ENCODE measurements at places on chromosomes 6 and 20.

- DNase-seq, result no peak
Measured at GRCh38 chr6:32945108-32945760, 4.4 kb upstream of the HLA-DMB start.

GRCh38 chr6:168791917-168792316, 350.9 kb downstream of the SMOC2 start:
- DNase-seq, result no peak

DNA sequence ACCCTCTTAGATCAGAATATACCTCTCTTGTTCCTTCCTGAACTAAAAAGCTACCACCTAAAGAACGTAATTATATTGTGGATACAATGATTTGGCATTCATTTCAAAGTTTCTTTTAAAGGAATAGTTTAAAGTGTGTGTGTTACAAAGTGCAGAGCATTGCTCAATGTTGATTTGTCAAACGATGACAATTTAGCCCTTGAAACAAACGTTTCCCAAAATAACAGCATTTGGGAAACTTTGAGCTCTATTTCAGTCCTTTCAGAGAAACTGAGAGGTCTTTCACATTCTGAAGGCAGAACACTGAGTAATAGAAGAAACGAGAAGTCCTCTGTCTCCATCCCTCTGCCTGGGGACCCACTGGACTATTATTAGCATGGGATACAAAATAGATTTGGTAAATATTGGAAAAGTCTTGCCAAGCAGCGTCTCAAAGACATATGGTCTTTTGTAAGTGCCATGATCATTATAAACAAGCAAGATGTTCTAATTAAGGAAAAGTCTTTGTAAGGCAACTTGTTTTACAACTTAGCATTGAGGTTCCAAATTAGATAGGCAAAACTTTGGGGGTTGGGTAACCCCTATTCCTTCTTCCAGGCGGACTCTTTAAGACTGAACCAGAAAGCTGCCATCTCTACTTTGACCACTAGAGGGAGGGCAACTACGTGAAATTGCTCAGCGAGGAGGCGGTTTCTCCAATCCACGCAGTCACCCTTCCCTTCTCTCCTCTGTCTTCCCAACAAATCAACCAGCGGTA, 208.8 kb downstream of the RNF144B start:
- peak; percentile 31 for DNase-seq

DNA sequence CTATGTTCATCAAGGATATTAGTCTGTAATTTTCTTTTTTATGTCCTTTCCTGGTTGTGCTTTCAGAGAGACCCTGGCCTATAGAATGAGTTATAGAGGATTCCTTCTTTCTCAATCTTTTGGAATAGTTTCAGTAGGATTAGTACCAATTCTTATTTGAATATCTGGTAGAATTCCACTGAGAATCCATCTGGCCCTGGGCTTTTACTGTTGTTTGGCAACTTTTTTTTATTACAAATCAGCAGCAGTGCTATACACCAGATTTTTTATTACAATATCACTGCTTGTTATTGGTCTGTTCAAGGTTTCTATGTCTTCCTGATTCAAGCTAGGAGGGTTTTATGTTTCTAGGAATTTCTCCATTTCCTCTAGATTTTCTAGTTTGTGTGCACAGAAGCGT, 50.0 kb upstream of the NRSN1 start:
- no peak for DNase-seq

DNA sequence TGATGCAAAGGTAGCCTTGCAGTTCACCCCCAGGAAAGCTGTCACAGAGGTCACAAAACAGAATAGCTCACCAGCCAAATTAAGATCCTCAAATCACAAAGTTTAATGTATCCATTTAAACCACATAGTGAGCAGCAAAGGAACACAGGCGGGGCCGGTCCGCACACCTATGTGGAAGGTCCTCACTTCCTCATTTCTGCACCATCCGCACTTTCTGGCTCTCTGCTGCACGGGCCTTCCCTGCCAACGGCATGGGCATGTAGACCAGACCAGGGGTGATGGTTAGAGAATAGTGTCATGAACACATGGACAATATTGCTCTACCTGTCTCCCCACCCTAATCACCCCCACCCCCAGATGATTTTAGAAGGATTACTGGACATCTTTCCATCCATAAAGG, 12.1 kb upstream of the TBXT start:
- no peak for DNase-seq

DNA sequence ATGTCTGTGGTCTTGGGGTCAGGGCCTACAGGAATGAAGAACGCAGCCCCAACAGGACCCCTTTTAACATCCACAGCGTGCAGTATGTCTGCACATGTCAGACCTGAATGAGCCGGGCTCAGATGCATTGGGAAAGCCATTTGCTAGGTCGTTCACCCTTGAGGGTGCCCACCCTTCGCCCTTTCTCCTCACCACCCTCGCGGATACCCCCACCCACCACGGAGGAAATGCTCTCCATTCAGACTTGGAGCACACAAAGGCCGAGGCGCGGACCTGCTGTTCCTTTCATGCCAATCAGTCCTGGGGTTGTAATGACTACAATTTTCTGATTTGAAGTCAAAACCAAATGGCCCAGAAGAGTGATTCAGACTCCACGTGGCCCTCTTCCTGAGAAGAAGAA, 62.7 kb downstream of the EDN3 start:
- no peak for DNase-seq

DNA sequence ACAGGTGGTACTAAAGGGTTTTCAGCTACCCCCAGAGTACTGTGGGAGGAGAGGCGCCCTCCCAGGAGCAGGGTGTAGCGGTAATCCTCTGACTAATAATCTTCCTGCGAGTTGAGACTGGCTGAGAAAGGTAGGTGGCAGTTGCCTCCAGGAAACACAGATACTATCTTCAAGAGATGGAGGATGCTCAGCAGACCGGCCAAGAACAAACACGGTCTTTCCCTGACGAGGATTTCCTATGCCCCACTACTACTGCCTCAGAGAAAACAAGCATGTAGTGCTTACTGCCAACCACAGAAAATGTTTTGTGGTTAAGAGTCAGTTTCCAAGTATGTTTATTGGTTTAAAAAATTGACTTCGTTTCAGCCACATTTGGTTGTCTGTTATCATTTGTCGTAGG, 26.8 kb downstream of the C6orf89 start:
- no peak for DNase-seq

DNA sequence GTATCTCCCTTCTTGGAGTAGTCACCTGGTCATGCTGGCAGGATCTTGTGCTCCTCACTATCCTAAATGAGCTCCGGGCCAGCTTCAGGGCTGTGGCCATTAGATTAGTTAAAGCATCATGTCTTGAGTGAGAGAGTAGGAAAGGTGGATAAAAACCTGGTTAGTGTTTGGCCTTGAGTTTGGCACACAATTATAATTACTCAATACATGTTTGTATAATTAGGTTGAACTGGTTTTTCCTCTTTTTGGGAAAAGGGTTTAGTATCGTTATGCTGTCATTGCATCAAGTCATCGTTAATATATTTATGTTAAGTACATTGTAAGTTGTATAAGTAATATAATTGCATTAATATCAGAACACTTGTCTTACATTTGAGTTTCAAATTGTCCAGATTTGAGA, 126.3 kb downstream of the CDKAL1 start:
- no peak for DNase-seq

DNA sequence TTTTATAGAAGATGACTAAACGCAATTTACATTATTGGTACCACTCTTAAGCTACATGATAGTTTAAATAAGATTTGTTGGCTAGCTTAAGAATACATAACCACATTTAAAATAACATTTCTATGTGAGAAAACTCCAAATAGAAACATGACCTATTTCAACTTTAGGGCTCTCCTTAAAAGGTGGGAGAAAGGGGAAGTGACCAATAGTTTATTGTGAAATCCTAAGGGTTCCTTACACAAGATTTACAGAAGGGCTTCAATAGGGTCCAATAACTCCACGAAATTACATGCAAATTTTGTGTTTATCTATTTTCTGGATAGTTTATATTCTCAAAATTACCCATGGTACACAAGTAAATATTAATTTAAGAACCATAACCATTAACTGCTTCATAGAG, 91.6 kb upstream of the DST start:
- DNase-seq, result no peak

GRCh38 chr6:25105070-25105925, 169.5 kb upstream of the RIPOR2 start:
- DNase-seq, result no peak

DNA sequence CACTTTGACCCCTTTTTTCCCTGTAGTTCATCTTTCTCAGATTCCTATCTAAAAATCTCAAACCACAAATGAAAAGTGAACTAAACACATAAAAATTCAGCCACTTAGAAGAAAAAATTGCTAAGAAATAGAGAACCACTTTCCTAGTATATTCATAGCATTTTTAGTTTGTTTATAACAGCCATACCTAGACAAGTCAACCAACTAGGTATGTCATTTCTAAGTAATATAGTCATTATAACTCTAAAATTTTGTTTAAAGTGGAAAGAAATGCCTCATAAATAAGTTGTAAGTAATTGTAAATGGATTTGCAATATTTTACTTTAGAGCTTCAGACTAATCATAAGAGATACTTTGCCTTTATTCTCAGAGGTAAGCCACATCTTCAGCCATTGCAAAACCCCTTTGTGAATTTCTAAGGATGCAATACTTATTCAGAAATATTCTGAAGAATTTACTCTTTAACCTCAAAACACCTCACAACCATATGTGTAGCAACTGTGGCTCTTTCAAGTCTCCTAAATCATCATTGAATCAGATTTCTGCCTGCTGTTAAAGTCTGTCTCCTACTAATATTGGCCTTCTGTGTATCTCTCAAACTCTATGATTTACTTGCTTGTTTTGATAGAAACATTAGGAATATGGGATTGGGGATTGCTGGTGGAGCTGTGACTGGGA, 6.9 kb upstream of the SUMO4 start:
- no peak for DNase-seq

DNA sequence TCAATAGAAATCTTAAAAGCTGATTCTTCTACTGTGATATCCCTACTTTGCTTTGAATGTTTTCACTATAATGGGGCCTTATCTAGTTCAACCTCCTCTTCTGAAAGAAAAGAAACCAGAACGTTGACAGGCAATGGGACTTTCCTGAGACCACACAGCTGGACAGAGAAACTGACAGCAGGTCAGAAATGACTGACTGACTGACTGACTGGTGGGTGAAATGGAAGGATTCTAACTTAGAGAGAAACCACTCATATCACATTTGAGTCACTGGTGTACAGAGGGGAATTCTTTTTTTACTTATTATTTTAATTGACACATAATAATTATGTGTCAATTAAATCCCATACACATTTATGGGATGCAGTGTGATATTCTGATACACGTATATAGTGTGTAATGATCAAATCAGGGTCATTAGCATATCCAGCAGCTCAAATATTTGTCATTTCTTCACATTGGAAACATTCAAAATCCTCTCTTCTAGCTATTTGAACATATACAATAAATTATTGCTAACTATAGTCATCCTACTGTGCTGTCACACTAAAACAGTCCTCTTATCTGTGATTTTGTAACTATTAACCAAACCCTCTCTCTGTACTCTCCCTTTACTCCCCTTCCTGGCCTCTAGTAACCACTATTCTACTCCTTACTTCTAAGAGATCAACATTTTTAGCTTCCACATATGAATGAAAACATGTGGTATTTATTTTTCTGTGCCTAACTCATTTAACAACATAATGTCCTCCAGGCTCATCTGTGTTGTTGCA, 64.8 kb upstream of the NRSN1 start:
- no peak for DNase-seq

- no peak for DNase-seq
Measured at GRCh38 chr6:70901324-70901723, 55.5 kb downstream of the B3GAT2 start.

DNA sequence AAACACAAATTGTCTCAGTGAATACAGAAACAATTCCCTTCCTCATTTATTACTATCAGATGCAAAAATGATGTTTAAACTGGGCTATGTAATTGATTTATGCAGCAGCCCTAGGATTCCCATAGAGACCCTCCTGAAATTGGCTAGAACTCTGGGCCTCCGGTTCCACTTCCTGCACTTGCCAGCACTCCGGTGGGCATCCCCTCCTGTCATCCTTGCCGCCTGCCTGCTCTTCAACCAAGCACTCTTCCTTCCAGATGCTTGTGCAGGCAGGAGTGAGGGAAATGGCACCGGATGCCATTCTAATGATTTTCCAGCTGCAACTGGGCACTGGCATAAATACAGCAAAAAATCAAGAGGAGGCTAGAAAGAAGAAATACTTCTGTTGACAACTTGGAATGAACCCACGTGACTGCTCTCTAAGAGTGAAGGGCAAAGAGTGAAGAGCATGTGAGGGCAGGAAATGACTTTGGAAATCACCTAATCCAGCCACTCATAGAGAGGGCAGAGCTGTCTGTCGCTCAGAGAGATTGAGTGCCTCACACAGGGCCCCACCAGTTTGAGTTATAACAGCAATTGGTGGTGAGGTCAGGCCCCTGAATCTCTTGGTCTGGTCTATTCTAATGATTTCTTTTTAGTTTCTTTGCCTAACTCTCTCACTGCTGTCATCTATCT, 3.7 kb upstream of the NEDD9 start:
- no peak for DNase-seq

GRCh38 chr6:120384671-120385070, 949.6 kb downstream of the TBC1D32 start:
- no peak for DNase-seq

DNA sequence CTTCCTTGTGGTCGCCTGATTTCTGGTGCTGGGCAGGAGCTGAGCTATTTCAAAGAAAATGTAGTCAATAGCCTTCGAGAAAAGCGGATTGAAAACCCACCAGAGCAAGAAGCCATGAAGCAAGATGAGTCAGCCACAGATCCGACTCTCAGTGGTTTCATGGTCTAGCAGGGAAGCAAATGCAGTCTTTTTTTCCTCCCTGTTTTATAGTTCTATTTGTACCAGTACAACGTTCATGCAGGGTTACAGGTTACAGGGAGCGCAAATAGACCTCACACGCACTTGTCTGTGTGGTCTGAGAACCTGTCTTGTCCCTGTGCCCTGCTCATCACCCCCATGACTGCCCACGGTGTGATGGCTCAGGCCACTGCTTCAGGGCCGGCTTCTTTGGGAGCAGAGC, 309.8 kb upstream of the SUPT3H start:
- DNase-seq, result no peak

DNA sequence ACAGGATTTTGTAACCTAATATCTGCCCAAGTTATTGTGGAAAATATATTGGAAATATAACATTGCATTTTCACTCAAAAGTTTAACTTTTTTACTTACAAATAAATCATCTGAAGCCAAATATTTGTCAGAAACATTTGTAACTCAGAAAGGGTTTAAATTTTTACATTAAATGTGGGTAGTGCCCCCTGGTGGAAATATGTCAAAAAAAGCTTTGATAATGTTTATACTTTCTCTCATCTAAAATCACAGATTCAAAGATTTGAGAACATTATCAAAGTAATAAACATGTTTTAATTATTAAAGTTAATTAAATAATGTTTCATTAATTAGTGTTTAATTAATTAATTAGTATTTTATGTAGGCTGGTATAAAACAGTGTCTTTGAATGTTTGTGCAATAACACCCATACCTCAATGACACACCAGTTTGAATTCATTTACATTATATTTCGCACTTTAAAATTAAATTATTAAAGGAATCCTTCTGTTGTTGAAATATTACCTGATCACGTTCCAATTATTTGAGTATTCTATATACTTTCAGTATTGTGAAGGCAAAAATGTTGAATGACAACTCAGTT, 320.1 kb upstream of the FKBP1C start:
- no peak for DNase-seq

GRCh38 chr6:167150941-167151549, 6.7 kb downstream of the GPR31 start:
- no peak for DNase-seq
